Activated CD4-positive, alpha-beta T cell treated with anti-CD3 and anti-CD28 coated beads, Interleukin-2, amount 50 U/mL, for 24 hours (primary cell): ENCODE measurements at places on chromosomes 6 and 20.

DNA sequence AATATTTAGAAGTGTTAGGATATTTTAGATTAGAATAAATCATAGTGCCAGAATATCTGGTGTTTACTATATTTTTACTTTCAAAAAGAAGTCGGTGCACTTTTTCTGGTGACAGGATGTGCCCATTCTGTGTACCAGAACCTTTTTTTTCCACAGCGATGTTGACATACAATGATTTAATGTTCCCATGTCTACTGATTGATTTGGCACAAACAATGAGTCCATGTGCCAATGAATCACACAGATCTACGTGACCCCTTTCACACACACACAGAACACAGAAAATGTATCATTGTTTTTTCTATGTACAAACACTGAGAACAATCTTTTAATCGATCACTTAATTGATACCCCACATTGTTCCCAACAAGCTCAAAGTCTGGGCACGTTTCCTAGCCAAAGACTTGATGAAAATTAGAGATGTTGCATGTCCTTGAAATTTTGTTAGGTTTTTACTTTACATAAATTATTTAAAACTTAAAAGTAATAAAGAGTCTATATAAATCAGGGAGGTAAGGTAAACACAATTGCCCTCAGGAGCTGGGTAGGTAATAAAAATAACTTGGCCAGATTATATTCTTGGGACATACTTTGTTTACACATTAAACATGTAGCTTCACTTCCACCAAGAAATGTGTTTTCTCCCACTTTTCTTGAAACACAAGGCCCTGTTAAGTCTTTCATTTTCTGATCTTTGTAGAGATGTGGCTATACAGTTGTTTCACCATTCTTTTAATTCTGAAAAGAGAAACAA is 36.4 kb upstream of the SOX4 start:
- DNase-seq = no peak

DNA sequence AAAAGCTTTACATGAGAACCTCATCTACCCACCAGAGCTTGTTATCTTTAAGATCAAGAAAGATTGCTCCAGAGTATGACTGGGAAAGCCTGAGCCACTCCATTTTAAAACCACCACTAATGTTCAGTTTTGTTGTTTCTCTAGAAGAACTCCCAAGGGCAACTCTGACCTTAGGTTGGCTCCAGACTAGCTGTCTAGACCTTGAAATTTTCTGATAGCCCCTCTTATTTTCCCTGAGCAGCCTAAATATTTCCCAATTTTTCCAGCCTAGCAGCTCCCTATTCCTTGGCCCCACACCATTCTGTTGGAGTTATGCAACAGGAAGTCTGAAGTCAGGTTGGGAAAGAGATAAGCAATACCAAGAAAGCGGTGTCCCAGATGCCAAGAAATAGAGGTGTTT is 84.6 kb upstream of the TCF21 start:
- DNase-seq = no peak

- DNase-seq = no peak
Measured at GRCh38 chr6:168606722-168607121, 165.7 kb downstream of the SMOC2 start.

GRCh38 chr6:151679081-151679480 is 128.4 kb upstream of the ESR1 start:
- DNase-seq = no peak

DNA sequence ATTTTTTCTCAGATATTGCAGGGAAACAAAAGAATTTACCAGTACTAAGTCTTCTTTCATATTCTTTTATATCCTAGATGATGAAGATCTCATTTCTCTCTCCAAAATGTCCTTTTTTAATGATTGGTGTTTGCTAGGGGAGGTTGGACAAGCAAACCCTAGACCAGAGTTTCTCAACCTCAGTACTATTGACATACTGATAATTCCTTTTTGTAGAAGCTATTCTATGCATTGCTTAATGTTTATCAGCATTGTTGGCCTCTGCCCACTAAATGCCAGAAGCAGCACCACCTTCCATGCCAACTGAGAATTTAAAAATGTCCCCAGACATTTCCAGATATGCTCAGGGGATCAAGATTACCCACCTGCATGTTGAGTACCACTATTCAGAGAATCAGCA is 14.4 kb upstream of the TFAP2B start:
- no peak for DNase-seq

- no peak for DNase-seq
Measured at GRCh38 chr20:35592339-35592974, 23.2 kb upstream of the SPAG4 start.

- DNase-seq = no peak
Measured at GRCh38 chr6:169988769-169989550, 237.5 kb downstream of the ERMARD start.

DNA sequence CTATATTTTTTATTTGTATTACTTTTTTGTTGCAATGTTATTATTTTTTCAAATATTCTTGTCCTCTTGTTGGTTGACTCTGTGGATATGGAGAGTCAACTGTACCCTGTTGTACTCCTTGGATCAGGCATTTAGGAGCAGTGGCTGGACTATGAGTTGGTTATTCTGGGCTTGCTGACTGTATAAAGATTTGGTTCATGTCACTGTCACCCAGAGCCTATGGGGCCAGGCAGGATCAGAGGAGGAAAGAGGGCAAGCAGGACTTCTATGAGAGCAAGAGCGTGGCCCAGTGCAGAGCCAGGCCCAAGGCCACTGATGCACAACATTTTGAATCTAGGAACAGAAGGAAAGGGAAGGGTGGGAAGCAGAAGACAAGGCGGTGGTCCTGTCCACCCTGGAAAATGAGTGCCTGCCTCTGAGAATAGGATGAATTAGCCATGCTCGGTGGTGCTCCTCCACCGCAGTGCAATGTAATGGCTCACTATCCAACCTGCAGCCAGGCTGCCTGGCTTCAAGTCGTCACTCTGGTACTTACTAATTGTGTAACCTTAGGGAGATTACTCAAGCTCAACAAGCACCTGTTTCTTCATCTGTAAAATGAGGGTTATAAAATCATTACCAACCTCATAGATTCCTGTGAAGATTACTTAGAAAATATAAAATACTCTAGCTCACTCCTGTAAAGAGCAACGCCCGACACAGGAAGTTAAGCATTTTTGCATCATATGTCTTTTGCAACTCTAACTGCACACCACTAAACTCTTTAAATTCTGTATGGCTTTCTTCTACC is 192.1 kb downstream of the KCNQ5 start:
- DNase-seq = no peak

DNA sequence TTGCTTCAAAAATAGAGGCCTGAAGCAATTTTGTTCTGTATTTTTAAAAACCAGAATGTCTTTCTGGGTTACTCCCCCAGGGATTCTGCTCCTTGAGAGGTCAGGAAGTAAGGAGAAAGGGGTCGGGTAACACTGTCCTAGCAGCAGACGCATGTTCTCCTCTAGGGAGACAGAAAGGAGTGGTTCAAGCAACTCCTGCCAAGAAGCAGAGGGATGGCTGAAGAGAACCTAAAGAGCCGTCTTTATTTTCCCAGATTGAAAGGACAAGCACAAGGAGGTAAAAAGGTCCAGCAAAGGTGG is 58.0 kb upstream of the SLC4A11 start:
- DNase-seq = no peak

- no peak for DNase-seq
Measured at GRCh38 chr20:1711826-1712601, 54.4 kb upstream of the SIRPG start.

DNA sequence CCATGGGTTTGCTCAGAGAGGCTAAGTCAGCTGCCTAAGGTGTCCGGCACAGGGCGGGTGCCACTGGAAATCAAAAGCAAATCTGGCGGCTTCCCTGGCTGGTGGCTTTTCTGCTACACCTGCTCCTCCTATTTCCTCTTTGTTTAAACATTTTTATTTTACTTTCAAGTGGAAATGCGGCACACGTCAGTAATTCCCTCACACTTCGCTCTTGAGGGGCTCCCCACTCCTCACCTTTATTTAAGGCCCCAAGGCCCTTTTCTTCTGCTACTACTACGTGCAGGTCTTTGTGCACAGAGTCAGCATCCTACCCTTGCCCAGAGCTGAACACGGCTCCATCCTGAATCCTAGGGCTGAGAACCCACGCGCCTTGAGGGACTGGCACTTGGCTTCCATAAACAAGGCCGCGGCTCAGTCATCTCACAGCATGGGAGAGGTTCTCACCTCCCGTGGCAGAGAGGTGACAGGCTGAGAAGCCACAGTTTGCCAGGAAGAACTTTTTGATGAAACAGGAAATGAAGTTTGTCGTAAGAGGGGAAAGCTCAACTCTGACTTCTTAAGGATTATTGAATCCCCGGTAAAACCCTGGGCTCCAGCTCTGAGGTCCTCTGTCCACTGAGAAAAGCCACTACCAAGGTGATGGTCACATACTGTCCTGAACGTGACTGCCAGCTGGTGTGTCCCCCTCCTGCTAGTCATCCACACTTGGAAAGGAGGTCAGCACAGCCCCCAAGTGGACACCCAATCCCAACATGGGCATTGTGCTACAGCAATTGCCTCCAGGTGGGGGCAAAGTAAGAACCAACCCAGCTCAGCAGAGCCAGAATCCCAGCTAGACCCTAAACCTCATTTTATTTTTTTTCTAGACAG is 48.0 kb downstream of the NFATC2 start:
- DNase-seq = no peak

DNA sequence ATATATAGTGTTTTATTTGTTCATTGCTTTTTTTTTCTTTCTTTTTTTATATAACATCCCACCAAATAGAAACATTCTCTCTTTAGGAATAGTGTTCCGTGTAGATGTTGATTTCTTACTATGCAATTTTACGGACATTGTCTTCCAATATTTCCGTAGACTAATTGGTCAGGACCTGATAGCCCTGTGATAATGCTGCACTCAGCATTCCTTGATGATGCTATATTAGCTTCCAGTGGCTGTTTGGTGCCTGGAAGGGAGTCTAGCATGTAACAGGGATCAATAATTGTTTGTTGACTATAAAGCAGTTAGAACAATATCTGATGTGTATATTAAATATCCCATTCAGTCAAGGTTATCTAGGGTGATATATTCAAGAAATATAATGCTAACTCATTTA is 6.7 kb upstream of the OR2W1 start:
- no peak for DNase-seq
